Transverse colon (tissue), 4 donors: ENCODE measurements at places on chromosomes 12 and 14.

DNA sequence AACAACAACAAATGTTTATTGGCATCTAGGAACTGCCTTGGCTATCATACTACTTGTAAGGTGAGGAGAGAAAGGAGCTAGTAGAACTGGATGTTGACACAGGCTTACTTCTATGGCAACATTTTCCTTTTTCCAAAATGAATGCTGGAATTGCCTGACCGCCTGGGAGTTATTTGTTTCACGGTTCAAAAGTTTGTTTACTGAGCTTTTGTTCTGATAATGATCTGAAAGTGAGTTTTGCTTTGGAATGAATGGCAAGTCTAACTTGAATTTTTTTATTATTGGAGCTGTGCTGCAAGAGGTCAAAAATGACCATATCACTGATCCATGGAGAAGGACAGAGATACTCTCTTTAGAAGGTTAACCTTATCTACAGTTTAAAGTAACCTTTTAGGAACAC, 183.5 kb upstream of the CAND1 start:
- DNase-seq = no peak

DNA sequence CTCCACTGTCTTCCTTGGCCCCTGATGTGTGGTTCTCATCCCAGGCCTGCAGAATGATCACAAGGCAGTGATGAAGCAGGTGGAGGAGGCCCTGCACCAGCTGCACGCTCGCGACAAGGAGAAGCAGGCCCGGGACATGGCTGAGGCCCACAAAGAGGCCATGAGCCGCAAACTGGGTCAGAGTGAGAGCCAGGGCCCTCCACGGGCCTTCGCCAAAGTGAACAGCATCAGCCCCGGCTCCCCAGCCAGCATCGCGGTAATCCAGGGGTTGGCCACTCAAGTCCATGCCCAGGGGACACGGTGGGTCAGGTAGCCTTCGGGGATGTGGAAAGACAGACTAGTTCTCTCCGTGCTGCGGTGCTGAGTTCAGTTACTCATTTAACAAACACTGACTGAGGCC, 11.0 kb downstream of the PSMD9 start:
- DNase-seq = no peak

- DNase-seq = no peak
These were observed 10.4 kb downstream of the CORO1C start for GRCh38 chr12:108720757-108721514.

- peak; percentile 38 for DNase-seq
These were observed 708 bp downstream of the FAR2 start for GRCh38 chr12:29149691-29150281.

DNA sequence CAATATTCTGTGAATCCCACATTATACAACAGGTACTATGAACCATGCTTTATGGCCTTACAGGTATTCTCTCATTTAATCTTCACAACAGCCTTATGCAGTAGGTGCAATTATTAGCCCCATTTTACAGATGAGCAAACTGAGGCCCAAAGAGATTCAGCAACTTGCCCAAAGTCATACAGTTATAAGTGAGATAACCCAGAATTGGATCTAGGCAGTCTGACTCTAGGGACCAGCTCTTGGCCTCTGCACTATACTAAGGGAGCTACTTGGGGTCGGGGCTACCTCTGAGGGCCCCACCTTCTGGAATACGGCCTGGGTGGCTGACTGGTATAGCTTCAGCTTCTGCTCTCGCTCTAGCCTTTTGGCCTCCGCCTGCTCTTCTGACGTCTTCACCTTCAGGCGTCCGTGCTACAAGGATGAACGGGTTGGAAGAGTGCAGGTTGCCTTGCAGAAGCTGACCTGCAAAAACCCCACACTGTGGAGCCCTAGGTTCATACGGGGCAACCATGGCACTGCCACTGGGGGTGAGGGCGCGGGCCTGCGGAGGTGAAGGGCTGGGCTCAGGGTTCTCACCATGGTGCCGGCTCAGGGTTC, 762 bp downstream of the RABGGTA start:
- no peak for DNase-seq

- DNase-seq = no peak
These were observed 88.7 kb downstream of the NTN4 start for GRCh38 chr12:95701722-95702418.

DNA sequence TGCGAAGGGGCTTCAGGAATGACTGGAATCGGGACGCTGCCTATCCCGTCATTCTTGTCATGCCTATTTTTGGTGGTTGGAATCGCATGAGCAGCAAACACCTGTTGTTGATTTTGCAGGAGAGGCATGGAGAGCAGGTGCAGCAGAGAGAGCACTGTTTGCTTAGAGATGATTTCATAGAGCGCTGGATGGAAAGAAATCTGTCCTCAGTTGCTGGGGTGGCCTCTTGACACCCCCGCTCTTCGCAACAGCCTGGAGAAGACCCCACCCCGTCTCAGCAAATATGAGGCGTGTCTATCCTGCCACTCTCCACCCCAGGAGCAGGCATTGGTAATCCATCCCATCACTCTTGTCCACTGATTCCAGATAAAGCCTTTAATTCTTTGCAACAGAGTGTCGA, 19.3 kb upstream of the NCOR2 start:
- no peak for DNase-seq

- DNase-seq = no peak
These were observed 6.9 kb downstream of the MLH3 start for GRCh38 chr14:75044322-75044721.

DNA sequence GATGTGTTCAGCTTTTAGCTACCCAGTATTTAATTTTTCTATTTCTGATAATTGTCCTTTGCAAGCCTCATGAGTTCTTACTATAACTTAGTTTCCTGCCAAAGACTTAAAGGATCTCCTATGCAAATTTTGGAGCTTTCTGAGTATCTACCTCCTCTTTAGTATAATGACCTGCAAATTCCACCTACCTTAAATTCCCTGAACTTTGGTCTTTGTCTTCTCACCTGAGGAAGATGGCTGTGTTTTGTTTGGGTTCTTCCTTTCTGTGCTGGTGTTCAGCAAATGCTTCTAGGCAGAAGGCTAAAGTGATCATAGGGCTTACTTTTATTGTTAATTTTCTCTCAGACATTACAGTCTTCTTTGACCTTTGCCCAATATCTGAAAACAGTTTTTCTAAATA, 142.8 kb downstream of the FUT8 start:
- DNase-seq = no peak

DNA sequence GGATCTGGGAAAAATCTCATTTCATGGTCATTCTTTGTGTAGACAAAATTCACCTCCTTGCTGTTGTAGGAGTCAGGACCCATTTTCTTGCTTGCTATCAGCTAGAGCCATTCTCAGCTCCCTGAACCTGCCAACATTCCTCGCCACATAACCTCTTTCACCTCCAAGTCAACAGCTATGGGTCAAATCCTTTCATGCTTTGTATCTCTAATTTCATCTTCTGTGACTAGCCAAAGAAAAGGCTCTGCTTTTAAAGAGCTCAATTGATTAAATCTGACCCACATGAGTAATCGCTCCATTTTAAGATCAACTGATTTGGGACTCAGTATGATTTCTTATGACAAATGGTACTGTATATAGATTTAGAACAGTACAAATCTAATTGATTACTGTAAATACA, 89.2 kb upstream of the FOXG1 start:
- no peak for DNase-seq

- DNase-seq = no peak
These were observed 693.9 kb upstream of the MGAT4C start for GRCh38 chr12:86950043-86950442.

DNA sequence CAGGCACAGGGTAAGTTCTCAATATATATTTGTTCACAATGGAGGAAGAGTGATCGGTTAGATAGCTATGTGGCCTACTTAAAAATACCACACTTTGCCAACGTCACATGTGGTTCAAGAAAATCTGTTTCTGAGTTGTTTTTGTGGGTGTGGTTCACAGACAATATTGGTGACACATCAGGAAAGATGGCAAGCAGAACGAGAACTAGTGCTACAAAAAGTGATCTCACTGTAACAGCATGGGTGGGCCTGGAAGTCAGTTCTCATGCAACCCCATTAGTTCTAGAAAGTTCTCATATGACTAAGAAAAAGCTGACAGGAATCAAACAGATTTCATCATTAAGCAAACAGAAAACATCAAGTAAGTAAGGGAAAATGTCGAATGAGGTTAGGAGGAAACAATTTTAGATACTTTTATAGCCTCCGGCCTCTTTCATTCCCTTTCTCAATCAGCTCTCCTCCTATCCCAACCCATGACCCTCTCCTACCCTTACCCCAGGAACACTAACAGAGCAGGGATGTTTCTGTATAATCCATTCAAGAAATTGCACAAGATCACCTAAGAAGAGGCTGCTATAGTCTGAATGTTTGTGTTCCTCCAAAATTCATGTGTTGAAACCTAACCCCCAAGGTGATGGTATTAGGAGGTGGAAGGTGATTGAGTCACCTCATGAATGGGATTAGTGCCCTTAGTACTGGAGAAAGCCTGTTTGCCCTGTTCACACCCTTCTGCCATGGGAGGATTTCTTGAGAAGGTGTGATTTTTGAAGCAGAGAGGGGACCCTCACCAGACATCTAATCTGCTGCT, 15.5 kb upstream of the NTN4 start:
- DNase-seq = no peak

DNA sequence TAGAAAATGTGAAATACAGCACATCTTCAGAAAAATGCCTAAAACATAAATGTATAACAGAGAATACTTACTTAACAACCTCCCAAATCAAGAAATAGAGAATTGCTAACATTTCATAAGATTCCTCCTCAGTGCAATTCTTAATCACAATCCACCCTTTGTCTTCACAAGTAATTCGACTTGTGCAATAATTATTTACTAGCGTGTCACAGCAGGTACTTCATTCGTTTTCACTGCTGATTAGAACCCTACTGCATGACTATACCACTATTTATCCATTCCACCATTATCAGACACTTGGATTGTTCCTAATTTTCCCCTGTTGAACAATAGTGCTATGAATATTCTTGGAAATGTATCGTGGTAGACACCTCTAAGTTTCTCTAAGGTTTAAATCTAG, 64.9 kb upstream of the BBS10 start:
- DNase-seq = no peak

DNA sequence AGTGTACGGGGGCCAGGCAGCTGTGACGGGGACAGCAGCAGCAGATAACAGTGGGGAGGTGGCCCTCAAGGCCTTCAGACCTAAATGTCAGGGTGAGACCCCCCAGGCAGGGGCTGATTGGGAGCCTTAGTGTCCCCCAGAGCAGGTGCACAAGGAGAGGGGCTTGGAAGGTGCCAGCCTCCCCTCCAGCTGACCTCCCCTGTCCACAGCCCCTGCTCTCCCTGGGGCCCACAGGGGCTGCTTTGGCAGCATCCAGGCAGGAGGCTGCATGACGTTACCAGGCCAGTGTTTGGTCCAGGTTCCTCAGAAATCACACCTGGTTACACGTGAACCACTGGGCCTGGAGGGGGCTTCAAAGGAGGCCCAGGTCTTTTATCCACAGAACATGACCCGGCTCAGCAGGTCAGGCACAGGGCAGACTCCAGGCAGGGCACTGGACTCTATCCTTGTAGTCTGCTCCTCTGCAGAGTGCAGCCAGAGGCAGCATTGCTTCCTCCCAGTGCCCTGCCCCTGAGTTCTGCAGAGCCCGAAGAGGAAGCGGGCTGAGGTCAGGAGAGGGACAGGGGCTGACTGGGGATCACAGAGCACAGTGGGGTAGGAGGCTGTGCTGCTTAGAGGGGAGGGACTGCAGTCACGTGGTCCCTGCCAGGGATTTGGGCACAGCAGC, 2.6 kb upstream of the TRMT61A start:
- DNase-seq = peak; percentile 50

DNA sequence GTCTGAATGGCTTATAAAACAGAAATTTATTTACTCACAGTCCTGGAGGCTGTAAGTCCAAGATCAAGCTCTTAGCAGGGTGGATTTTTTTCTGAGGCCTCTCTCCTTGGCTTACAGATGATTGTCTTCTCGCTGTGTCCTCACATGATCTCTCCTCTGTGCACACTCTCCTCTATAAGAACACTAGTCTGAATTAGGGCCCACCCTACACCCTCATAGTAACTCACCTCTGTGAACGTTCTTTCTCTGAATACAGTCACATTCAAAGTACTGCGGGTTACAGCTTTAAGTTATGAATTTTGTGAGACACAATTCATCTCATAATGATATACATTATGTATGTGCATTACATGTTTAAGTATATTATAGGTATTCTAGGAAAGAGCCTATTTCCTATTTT, 135.7 kb upstream of the ATXN7L3B start:
- no peak for DNase-seq

DNA sequence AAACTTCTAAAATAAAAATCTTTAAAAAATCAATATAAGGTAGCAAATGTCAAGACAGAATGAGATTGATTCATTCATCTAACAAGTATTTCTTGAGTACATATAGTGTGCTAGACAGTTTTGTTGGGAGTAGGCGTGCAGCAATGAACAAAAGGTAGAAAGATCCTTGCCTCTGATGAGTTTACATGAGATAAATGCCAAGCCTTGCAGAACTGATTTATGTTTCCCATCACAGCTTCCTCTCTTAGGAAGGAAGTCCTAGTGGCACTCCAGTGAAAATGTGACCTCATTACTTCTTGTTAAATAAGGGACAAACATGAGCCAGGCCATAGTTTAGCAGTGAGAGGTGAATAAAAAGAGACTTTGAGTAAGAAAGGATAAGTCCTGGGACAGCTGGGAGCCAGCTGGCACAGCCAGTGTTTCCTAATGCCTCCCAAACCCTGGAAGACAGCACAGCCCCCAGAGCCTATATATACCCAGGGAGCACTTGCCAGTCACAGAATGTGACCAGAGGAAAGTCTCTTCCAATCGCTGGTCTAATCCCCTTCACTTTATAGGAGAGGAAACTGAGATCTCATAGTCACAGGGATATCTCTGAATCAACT, 4.7 kb upstream of the COCH start:
- no peak for DNase-seq

DNA sequence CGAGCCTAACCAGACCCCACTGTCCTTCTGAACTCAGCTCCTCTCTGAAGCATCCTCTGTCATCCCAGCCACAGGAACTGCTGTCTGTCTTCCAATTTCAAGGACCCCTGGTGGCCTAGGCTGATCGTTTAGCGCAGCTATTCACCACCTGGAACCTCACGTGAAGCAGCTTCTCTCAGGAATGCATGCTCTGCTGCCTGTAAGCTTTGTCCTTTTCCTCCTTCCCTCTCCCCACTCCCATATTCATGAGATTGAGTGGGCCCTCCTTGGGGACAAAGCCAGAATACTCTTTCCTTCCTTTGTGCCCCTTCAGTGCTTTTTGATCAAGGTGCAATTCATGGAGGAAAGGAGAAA, 17.2 kb downstream of the DPF3 start:
- DNase-seq = no peak

GRCh38 chr12:6068227-6068626, 56.2 kb downstream of the VWF start:
- no peak for DNase-seq

GRCh38 chr14:58738189-58738836, 100.6 kb downstream of the DACT1 start:
- DNase-seq = no peak

GRCh38 chr14:45212231-45212630, 40.8 kb downstream of the MIS18BP1 start:
- DNase-seq = no peak
